Activated T-cell treated with anti-CD3 and anti-CD28 coated beads, Interleukin-2, amount 50 U/mL, for 24 hours (primary cell): ENCODE measurements at places on chromosomes 16 and 17.

DNA sequence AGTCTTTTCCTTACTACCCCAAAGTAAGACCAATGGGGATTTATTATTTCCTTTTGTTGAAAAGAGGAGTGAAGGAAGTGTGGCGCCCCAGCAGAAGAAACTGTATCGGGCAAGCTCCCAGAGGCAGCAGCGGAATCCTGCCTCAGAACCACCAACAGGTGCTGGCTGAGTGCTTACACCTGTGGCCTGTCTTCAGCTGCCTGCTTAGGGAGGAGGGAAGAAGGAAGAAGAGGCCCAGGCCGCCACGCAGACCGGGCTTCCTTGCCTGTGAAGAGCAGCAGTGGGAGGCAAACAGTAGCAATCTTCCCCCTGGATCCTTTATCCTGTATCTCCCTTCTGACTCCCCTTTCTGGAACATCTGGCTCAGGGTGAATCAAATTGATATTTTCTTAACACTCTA, 134.7 kb downstream of the AATF start:
- DNase-seq: no peak

GRCh38 chr17:65147955-65148354, 10.8 kb downstream of the RGS9 start:
- DNase-seq: no peak

- DNase-seq: no peak
These were observed 3.6 kb downstream of the SNTB2 start for GRCh38 chr16:69190598-69190997.

GRCh38 chr16:87185308-87185707, 131.9 kb downstream of the C16orf95 start:
- no peak for DNase-seq

GRCh38 chr17:10055262-10055975, 143.0 kb downstream of the GAS7 start:
- no peak for DNase-seq

GRCh38 chr17:38448208-38448771, 20.0 kb downstream of the ARHGAP23 start:
- DNase-seq: no peak

- no peak for DNase-seq
These were observed 287.7 kb downstream of the FOXL1 start for GRCh38 chr16:86865851-86866662.

DNA sequence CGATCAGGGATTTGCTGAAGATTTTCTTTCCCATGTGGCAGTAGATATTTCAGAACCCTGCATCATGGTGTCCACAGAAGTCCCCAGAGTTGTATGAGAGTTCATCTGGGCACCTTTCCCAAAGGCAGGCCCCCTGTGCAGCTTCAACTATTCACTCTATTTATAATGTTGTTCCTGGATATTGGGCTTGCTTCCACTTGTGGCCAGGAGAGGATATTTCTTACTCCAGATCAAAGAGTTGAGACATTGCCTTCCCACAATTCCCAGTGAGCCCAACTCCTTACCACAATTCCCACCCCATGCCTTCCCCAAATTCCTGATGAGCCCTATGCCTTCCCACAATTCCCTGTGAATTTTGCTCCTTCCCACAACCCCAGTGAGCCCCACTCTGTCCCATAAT, 206.9 kb downstream of the WWOX start:
- no peak for DNase-seq

- DNase-seq: peak; percentile 63
These were observed 4.5 kb downstream of the TMEM100 start for GRCh38 chr17:55717898-55718735.

DNA sequence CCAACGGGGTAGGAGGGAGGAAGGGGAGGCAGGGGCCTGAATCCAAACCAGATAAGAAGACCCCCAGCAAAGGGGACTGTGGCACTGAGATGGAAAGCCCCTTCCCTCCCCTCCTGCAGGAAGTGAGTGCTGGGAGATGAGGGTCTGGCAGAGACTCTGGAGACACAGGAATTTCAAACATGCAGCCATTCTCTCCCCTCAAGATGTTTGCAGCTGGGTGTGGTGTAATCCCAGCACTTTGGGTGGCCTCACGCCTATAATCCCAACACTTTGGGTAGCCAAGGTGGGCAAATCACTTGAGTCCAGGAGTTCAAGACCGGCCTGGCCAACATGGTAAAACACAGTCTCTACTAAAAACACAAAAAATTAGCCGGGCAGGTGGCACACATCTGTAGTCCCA, 33.9 kb upstream of the FAAP100 start:
- DNase-seq: no peak

- no peak for DNase-seq
These were observed 62.2 kb downstream of the DHRS7C start for GRCh38 chr17:9729034-9729650.

DNA sequence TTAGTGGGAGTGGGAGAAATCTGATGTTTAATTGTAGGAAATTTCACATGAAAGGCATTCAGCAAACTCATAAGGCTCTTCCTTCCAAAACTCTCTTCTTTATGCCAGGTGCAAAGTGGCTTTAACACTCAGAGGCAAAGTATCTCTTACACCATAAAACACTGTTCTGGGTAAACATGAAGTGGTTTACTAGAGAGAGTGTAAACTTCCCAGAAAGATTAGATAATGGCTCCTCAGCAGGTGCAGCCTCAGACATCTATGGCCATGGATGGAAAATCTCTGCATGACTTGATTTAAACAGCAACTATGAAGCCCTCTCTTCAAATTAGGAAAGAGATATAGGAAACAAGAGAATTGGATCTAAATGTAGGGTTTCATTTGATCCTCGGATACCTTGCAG, 583.1 kb upstream of the SALL1 start:
- no peak for DNase-seq

DNA sequence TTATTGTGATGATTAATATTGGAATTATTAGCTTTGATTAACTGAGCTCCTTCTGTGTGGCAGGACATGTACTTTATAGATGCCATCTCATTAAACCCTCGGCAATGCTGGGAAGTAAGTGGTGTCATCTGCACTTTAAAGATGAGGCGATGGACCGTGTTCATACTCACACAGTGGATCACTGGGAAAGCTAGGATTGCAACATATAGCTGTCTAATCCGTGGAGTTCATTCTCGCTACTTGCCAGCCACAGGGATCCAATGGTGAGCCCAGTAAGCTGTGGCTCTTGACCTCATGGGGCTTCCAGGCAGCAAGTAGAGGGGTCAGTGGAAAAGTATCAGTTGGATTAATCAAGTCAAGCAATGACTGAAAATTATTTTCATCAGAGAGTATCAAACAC, 587.9 kb downstream of the CDH13 start:
- no peak for DNase-seq

DNA sequence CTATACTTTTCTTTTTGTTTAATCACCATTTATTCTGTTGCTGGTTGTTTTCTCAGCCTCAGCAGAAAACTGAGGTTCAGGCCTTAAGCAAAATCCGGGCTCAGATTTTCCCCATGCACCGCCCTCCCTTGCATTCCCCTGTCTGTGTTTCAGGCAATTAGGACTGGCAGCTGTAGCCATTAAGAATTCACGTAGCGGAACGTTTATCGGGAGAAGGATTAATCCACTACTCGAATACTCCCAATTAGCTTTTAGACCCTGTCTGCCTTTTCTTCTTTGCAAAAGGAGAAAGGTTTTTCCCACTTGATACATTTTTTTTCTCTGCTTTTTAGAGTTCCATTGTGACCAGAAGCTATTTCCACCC, 173.1 kb downstream of the RPTOR start:
- no peak for DNase-seq

DNA sequence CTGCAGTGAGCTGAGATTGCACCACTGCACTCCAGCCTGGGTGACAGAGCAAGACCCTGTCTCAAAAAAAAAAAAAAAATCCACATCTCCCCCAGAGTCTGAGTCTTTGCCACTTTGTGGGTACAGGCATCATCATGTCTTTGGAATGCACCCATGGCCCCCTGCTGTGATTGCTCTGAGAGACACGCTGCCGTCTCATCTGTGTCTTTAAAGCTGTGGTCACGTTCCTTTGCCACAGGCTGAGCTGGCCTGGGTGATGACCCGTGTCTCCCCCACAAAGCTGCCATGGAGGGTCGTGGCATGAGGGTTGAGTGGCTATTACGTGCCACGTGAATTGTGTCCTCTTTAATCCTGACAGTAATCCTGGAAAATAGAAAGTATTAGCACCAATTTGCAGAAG, 20.2 kb downstream of the CRISPLD2 start:
- no peak for DNase-seq

- DNase-seq: no peak
These were observed 51.2 kb upstream of the NKD1 start for GRCh38 chr16:50496990-50497389.

GRCh38 chr17:3771140-3771539, 29.8 kb downstream of the ITGAE start:
- no peak for DNase-seq

GRCh38 chr16:11073407-11073999, 129.1 kb downstream of the CLEC16A start:
- peak; percentile 28 for DNase-seq

DNA sequence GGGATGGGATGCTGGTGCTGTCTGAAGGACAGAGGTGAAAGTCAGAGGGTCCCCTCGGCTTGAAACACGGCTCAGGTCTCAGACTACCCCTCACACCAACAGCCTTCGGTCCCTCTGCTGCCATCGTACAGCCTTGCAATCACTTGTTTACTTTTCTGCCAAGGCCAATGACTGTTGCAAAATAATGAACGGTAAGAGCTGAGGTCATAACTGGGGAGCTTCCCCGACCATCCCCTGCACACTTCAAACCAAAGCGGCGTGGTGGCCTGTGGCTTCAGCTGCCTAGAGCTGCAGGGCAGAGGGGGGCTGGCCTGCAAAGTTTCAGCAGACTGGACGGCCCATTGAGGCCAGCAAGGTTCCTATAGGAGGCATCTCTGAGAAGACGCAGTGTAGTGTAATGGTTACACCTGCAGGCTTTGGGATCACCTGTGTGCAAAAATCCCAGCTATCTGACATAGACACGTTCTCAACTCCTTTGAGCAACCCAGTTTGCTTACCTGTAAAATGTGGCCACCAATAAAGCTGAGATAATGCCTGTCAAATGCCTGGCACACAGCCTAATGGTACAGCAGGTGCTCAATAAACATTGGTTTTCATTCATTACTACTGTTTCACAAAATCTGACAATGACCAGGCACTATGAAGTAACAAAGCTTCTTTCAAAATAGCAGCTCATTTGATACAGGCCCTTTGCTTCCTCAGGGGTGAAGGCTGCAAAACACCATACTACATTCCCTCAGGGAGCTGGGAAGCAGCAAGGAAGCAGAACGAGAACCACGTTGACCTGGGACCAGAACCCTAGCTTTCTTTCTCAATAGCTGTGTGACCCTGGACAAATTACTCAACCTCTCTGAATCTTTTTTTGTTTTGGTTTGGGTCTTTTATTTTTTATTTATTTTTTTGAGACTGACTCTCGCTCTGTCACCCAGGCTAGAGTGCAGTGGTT, 5.0 kb downstream of the PAM16 start:
- DNase-seq: no peak

DNA sequence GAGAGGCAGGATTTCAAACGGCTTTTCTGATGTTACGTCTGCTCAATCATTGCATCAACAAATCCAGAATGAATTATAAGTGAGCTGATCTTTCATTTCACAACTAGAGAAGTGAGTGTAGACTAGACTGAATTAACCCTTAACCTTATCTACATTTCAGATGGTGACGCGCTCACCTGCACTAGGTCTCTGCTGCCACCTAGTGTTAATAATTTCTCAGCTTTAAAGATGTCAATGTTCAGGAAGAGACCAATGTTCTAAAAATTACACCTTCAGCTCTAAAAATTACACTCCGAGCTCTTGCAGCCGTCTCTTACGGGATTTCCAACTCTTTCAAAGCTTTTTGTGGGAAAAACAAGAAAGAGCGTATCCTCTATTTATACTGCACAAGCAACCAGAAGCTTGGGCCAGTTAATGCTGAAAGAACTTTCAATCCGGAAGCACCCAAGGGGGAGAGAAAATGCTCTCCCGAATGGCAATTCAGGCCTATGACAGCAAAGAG, 88.2 kb upstream of the FA2H start:
- DNase-seq: no peak

DNA sequence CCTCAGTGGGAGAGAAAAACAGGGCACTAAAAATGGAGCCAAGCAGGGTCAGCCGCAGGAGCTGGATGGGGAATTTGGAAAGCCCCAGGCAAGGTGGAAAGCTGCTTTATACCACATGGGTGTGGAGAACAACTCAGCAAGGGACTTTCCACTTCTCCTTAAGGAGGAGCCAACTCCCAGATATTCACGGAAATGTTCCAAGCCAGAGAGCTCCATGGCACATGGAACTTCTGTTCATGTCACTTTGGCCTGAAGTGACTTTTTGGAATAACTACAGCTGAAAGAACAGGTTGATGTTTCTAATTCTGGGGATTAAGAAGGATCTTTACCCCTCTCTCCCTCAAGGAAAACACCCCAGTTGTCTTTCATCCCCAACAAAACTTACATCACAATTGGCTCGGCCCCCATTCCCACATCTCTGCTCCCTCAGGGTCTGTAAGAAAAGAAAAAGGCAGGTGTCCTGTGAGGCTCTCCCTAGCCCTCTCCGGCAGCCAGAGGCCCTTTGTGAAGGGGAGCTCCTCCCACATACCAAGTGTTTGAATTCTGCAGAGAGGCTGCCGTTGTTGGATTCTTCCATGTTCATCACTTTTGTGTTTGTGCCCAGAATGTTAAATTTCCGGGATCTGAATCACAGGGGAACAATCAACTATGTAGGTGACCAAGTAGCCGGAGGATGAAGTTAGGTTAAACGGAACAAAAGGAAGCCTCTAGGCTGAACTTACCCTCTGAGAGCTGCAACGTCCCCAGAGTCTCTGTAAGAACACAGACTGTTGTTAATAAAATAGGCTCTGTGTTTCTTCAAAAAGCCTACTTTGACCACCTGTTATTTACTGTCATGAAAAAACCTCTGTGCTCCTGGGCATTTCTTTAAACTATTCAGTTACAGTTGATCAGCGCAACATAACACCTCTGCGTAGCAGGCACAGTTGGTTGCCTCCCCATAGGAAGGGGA, 41.0 kb downstream of the STAT5A start:
- no peak for DNase-seq

DNA sequence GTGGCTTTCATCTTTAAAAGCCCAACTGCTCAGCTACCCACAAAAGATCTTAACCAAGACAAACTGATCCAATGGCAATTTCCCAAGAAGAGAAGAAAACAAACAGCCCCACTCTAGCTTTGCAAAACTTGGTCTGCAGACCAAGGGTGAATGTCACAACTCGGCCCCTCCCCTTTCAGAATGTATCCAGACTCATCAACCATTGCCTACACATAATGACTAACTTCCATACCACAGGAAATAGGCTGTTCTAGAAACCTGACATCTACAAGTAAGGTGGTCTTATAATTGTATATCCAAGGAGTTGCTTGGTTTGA, 16.0 kb downstream of the DCUN1D3 start:
- DNase-seq: no peak
